GOT3 (cell line): ENCODE measurements at places on chromosomes 7 and 10.

- no peak for DNase-seq
These were observed 46.2 kb upstream of the COMTD1 start for GRCh38 chr10:75281974-75282373.

- DNase-seq, result no peak
These were observed 8.4 kb upstream of the PVRIG start for GRCh38 chr7:100211342-100211780.

GRCh38 chr7:40715053-40715430, 580.2 kb downstream of the SUGCT start:
- no peak for DNase-seq

DNA sequence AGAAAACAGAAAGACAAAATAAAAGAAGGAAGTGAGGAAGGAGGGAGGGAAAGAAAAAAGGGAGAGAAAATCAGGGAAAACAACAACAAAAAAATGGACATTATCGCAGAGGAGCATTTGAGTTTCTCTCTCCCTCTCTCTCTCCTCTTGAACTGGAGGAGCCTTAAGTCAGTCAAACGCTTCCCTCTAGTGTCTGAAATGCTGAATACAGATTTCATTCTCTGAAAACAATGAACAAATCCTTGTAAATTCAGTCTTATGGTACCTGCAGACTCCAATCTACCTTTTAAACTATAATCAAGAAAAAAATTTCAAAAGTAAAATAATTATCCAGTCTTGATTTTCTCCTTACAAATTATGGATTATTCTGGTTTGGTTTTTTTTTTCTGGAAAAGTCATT, 89.2 kb upstream of the PFKP start:
- no peak for DNase-seq

DNA sequence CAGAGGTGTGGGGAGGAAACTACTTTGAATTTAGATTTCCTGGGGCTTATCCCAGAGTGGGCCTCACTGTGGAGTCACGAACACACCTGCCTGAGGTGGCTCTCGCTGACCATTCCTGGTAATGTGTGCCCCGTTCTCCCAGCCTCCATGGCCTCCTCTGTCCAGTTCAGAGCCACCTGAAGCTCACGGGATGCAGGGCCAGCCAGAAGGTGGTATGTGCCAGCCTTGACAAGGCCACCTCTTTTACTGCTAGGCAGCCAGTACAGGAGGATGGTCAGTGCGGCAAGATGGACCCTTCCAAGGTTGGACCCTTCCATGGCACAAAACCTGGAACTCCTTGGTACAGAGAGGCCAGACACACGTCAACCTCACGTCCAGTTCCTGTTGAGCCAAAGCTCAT, 210.3 kb downstream of the DNAJB6 start:
- no peak for DNase-seq
